ENCODE measurements at places on chromosomes 2 and 18. TPM values are rescaled to one million over a fixed set of nuclear protein-coding genes. Genes with fewer than 3 reads are reported as not detected.

Gene MEX3C
- 30.2 TPM for total RNA-seq

DNA sequence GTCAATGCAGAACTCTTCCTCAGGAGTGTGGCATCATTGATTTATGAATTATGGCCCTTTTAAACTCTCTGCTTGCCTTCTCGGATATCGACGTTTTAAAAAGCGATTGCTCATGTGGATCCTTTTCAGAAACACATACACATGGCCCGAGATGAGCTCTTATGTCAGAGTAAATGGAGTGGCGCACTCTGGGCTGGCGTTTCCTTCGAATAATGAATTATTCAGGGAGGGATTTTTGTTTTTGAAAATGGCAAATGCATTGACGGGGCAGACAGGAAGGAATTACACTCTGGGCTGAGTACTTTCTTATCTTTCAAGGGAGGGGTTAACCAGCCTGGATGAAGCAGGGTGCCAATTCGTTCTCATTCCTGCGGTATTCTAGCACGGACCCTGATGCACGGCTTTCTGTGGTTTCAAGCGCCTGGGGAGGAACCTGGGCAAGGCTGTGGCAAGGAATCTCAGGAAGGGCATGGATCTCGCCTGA is 142.7 kb downstream of the PRKCE start:
- DNase-seq: no peak

- no peak for DNase-seq
Measured at GRCh38 chr2:128374001-128374710, 55.5 kb upstream of the HS6ST1 start.

DNA sequence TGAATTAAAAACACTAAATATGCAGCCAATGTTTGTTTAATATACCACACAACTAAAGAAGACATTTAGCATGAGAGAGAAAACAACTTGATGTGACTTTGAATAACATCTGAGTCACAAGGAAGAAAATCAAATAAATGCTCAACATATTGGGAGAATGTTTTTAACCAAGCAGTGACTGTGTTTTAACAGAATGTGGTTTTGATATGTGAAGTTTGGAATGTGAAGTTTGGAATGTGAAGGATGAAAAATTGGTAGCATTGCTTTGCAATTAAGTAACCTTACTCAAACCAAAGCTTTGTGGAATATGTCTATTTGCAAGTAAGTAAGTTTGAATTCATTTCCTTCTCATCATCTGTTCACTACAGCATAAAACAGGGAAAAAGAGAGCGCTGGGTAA is 128.2 kb upstream of the DNAJC10 start:
- no peak for DNase-seq

- no peak for DNase-seq
Measured at GRCh38 chr2:170025223-170025622, 152.7 kb upstream of the MYO3B start.
